ENCODE measurements at places on chromosomes 13 and 19.
A peak's percentile ranks its signal among the peaks of the same experiment; 100 is the strongest.

GRCh38 chr13:94119360-94119936 lies 360.0 kb downstream of the DCT start:
- no peak for DNase-seq

GRCh38 chr19:35031072-35031881 lies 1.0 kb downstream of the SCN1B start:
- no peak for DNase-seq

- peak; percentile 8 for DNase-seq
Observed at GRCh38 chr13:109787135-109787954, 962 bp upstream of the IRS2 start.

DNA sequence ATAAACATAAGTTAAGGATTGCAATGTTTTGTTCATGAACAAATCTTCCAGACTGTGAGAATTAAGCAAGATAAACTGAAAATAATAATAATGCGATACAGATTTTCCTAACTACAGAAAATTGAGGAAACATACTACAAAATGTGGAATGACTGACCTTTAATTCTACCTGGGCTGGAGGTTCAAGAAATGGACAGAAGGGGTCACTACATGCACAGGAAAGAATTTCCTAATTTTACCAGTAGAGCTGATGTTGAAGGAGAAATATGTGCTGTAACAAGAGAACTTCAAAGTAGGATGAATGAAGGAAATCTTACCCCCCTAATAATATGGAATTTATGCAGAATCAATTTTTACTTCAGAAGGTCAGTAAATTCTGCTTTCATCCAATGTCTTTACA lies 62.3 kb downstream of the ZNF627 start:
- no peak for DNase-seq

- no peak for DNase-seq
Observed at GRCh38 chr19:14333101-14333871, 48.0 kb upstream of the ADGRE5 start.

GRCh38 chr19:12042893-12043292 lies 7.4 kb upstream of the ZNF433 start:
- DNase-seq = no peak

DNA sequence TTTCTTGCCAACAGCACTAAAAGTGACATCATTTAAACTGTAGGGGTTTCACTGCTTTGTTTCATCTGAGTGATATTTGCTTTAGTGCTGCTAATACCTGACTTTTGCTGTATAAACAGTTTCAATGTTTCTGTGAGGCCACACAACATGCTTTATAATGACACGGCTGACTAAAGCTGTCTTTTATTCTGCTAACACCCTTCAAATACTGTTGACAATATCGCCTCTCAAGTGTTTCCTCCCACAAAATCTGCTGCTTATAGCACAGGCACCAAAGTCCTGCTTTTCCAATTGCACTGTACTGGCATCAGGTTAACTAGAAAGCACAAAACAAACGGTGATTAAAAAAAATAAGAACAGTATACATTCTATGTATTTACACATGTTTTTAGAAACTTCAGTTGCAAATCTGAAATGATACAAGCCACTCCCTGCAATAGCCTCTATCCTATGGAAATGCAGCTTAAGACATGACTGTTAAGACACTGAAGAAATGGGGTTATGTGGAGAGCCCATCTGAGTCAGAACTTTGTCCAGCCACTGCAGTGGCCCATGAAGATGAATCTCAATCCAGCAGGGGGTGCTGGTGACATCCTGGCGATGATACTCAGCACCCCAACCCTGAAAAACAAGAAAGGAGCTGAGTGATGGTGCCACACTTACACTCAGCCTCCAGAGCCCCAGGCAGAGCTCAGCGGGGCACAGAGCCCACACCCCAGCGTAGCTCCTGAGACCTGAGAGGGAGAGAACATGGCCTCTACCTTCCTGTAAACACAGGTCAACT lies 29.4 kb downstream of the RFXAP start:
- no peak for DNase-seq

DNA sequence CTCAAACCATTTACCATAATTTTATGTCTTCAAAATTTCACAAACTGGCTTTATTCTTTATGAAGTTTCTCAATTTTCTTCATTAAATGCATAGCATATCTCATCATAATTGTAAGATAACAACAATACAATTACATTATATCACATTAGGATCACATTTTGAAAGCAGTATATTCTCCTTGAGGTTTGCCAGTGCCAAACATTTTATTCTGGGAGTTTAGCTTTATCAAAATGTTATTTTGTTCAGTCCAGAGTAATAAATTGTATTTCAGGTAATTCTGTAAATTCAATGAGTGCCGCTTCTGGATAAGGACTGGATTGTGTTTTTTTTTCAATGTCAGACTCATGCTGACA lies 234.6 kb upstream of the MIR17HG start:
- DNase-seq = no peak

DNA sequence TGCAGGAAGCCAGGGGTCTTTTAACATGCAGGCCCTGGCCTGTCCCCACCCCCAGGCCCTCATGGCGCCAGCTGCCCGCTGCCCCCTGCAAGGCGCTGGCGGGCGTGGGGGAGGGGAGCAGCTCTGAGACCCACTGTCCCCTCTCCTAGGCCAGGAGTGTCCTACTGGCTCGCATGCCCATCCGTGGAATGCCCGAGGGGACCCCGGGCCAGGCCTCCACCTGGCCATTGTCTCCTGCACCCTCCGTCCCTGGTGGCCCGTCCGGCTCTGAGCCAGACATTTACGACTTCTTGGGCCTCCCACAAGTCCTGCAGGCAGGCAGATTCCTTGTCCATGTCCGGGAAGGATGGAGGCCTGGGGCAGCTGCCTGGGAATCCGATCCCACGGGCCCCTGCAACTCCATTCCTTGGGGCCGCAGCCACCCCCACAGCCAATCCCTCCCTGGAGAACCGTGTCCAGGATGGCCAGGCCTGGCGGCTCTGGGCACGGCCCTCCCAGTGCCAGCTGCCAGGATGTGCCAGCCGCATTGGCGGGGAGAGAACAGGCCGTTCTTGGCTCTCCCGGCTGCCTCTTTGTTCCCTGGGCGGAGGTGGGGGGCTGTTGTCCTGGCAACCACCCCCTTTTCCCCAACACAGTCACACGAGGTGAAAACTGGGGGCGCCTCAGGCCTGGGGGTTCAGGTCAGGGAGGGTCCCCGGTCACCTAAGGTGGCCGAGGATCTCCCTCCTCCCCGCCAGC lies 10.5 kb upstream of the PLIN3 start:
- DNase-seq = no peak
